Astrocyte of the spinal cord (primary cell): ENCODE measurements at places on chromosomes 4 and X.

GRCh38 chr4:33316578-33316977 lies 2596.4 kb downstream of the PCDH7 start:
- no peak for DNase-seq

GRCh38 chr4:48756689-48757220 lies 23.3 kb downstream of the FRYL start:
- no peak for DNase-seq

- no peak for DNase-seq
Measured at GRCh38 chr4:72919464-72919863, 150.1 kb downstream of the COX18 start.

DNA sequence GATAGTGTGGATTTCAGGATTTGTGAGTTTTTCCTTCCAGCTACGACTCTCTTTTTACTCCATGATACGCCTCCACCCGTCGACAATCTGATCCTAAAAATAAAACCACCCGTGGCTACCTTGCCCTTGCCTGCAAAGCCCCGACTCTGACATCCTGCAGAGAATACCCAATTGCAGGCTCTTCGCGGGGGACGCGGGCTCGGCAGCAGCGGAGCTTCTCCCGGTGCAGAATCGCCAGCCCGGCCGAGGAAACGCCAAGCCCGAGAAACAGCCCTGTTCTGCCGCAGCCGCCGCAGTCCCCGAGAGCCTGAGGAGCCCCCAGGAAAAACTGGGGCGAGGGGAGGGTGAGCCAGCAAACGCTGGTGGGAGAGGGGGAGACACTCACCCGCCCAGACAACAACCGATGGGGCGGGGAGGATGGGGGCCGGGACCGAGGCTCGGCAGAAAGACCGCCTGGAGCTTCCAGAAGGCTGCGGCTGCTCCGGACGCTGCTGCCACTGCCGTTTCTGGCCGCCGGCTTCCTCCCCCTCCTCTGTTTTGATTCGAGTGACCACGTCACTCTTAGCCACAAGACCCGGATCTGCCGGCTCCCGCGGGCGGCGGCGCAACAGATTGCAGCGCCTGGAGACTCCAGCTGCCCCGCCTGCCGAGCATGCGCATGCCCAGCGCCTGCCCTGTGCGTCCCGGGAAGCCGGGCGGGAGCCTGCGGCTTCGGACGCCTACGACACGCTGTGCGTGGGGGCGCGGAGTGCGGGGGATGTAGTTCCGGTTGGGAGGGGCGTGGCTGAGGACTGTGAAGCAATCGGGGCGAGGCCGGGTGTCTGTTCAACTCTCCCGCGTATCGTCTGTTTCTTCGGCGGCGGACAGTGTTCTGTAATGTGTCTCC lies at the start of gene SMIM14:
Gene SMIM14, minus strand, starts transcription at position 512 of the 886 bp plus-strand sequence. CDS start 33,720 bp downstream, outside the sequence.
- peak; percentile 99 for DNase-seq

DNA sequence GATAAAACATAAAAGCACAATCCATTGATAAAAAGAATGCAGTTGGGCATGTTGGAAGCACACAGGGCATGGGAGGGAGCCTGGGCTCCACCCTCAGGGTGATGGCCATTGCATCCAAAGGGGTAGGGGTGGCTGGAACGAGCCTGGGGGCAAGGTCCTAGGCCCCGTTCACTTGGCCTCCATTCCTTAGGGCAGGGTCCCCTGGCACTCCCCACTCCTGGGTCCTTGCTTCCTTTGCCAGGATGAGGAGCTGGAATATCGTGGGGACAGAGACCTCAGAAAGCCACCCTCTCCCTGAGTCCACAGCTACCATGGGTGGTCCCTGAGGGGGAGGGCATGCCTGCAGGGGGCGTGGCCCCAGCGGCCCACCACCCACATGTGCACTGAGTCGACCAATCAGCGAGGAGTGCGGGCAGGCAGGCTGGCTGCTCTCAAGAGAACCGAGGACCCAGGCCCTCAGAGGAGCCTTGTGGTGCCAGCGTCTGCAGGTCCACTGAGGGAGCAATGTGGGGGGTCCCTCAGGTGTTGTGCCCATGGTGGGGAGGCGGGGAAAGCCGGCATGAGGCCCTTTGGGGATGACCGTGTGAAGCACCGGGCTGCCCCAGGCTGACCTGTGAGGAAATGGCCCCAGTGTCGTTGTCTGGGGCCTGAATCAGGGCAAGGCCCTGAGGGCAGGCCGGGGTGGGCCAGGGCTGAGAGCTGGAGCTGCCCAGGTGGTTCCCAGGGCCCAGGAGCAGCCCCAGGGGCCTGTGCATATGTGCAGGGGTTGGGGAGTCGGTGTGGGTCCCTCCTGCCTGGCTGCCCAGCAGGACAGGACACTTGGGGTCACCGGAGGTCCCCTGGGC lies 78.6 kb upstream of the AMELX start:
- no peak for DNase-seq

- DNase-seq: no peak
Measured at GRCh38 chrX:9983846-9984245, 16.7 kb downstream of the CLDN34 start.

DNA sequence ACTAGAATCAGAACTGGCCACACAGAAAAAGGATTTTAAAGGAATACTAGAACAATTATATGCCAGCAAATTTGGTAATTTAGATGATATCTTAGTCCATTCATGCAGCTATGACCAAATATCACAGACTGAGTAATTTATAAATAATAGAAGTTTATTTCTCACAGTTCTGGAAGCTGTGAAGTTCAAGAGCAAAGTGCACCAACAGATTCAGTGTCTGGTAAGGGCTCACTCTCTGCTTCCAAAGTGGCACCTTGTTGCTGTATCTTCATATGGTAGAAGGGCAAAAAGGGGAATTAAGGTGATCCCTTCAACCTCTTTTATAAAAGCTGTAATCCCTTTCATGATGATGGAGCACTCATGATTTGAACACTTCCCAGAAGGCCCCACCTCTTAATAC lies 20.3 kb downstream of the TNIP2 start:
- DNase-seq: no peak

DNA sequence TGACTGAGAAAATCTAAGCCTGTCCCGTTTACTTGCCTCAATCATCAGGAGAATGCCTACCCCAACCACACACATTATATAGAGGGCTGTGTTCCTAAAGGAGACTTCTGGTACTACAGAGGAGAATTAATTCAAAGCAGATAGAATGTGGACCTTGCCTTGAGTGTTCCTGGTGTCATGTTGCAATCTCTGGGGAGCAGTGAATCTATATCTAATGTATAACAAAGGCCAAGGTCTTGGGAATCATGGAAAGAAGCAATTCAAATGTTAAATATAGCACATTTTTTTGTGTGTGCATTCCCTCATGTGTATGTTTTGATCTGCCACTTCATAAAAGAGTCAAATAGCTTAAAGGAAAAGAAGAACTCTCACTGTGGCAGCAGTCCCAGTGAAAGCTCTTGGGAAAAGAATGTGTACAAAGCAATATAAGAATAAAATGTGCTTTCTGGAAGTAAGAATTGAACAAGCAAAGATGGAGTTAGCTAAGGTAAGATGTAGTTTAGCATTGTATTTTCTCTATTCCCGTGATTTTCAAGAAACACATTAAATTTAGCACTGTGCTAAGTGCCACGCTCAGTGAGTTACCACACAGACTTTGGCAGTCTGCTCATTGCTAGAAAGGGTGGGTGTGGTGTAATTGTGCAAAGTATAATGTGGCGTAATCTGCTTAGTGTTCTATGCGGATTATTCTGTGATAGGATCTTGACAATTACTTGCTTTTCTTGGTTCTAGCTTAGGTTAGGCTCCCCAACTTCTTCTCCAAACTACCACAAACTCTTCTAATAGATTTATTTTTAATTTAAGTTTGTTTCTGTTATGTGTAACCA lies 13.7 kb downstream of the ADH6 start:
- DNase-seq: peak; percentile 36

- no peak for DNase-seq
Measured at GRCh38 chrX:8288590-8288989, 117.5 kb upstream of the VCX2 start.

DNA sequence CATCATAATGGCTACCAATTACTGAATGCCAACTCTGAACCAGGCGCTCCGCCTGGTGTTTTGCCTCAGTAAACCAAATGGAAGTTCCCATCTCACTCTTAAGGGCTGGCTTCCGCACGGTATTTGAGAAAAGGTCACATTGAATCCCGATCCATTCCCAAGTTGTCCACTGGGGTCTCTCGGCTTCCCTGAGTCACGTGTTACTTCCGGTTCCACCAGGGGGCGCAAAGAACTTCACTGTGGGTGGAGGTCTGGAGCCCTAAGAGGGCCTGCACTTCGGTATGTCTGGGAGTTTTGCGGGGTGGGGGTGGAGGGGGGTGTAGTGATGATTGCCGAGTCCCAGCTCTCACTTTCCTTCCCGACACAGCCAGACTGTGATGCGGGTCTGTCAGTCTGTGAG lies 13.4 kb upstream of the NHS start:
- DNase-seq: no peak

GRCh38 chr4:167100120-167100519 lies 134.2 kb downstream of the SPOCK3 start:
- DNase-seq: peak; percentile 67

GRCh38 chrX:1483843-1484637 lies 31.3 kb upstream of the ASMTL start:
- DNase-seq: no peak

DNA sequence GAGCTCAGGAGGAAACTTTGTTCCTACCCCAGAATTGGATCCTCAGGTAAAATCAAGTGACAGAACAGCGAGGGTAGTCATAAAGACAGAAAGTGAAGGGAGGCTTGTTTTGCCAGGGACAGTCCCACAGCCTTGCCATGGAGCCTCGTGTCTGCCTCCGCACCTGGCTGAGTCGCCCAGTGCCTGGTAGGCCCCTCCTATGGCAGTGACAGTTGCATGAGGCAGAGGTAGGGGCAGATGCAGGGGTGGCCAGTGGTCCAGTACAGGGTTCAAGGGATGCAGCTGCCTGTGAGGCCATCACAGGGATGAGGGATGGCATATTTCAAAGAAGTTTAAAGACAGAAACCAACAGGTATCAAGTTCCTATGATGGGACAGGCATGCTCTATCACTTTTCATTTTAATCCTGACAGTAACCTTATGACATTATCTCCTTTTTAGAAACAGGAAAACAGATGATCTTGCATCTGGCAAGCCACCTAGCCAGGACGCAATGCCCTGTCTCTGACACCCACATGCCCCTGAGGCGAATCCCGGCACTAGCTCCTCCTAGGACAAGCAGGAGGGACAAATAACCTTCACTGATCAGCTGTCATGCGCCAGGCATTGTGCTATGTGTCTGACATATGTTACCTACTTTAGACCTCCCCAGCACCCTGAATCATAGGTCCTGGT lies 127.4 kb upstream of the ENPP6 start:
- no peak for DNase-seq

- no peak for DNase-seq
Measured at GRCh38 chr4:41625531-41625930, 87.6 kb downstream of the LIMCH1 start.

DNA sequence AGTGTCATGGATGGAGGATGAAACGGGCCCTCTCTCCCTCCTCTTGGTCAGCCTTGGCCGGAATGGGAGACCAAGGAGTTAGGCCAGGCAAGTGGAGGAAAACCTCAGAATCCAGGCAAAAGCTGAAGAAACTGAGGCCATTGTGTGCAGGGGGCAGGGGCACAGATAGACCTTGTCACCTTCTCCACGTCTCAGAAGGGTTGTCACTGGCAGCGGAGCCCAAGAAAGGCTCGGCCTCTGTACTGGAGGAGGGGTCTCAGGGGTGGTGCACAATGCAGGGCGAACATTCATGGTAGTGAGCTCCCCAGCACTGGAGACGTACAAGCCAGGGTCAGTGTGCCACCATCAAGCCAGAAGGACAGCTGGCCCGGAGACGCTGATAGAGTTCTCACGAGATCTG lies 139.5 kb downstream of the CPZ start:
- DNase-seq: no peak

DNA sequence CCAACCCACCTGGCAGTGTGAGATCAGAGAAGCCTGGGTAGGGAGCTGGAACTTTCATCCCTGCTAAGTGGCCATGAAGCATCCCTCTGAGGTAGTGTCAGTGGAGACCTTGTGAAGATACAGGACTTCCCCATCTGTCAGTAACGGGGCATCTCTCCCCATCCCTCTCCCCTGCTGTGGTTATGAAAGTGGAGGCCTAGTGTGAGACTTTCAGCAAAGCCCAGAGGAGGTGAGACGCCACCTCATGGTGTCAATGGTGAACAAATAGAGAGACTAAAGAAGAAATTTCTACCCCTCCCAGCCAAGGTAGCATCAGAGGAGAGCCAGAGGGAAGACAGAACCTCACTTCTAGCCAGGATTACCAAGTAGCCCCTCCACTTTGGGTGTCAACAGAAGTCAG lies 150.2 kb downstream of the VEGFC start:
- DNase-seq: no peak

- DNase-seq: no peak
Measured at GRCh38 chr4:142558851-142559250, 287.2 kb downstream of the INPP4B start.

DNA sequence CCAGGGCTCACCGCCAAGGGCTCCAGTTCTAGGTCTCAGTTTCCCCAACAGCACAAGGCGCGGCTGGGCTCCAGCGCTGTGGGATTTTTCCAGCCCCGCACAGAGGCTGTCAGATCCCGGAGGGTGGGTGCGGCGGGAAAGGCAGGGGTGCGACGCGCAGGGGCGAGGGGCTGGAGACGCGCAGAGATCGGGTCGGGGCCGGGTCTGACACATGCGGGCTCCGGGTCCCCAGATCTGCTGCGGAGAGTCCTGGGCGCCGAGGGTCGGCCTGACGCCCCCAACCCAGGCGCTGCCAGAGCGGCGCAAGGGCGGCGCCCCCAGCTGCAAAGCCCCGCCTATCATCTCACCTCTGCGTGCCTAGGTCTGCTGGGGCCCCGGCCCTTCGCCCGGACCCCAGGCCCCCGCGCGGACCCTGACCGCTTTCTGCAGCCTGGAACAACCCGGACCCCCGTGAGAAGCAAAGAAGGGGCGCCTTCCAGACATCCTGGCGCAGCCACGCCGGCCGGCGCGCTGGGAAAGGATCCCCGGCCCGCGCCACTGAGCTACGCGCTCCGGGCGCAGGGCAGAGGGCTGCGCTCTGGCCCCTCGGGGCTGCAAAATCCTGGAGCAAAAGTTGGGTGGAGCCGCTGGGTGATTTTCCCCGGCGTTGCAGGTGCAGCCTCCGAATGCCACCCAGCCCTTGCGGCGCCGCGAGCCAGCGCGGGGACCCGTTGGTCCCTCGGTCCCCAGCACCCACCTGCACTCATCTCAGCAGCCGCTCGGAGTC lies 486 bp downstream of the ABLIM2 start:
- DNase-seq: no peak

DNA sequence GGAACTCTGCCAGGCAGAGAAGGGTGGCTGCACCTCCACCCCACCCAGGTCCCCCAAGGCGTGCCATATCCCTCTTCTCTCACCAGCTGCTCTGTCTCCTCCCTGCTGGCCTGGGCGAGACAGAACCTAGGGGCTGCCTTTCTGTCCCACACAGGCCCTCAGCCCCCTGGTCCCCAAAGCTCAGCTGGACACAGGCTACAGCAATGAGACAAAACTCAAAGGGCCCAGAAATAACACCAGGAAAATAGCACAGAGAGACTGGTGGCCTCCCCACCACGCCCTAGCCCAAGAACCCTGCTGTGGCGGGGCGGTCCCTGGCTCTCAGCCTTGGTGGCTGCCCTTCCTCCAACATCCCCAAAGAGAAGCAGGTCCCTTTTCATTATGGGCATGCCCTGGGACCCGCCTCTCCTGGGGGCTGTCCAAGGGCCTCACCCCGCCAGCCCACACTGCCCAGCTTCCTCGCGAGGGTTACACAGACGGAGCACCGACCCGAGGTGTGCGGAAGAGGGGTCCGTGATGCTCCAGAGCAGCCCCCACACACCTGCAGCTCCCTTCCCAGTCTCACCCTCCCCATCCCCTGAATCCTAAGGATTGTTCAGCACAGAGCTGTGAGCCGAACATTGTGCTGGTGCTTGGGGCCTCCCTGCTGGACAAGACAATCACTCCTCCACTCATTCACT lies 67.7 kb upstream of the HMX1 start:
- DNase-seq: no peak
